ENCODE measurements at places on chromosomes 16 and 17. TPM values are rescaled to one million over a fixed set of nuclear protein-coding genes. Genes with fewer than 3 reads are reported as not detected.

DNASE1L2 gene
- total RNA-seq: 0.28 TPM

RDM1 gene
- not detected for total RNA-seq

DNAI2 gene
- total RNA-seq: not detected

PPL gene
- 7.2 TPM for total RNA-seq

BICDL2 gene
- not detected for total RNA-seq

TBC1D26 gene
- not detected for total RNA-seq

KRT9 gene
- total RNA-seq: not detected

KRTAP9-2 gene
- not detected for total RNA-seq

CCDC92B gene
- total RNA-seq: 0.23 TPM

IGFBP4 gene
- total RNA-seq: 106 TPM

CLEC3A gene
- not detected for total RNA-seq

TLCD3B gene
- 1.9 TPM for total RNA-seq

SCPEP1 gene
- total RNA-seq: 10.3 TPM

POLR3E gene
- 63.8 TPM for total RNA-seq

ADAM11 gene
- total RNA-seq: not detected

KCNH4 gene
- total RNA-seq: 0.11 TPM

PPM1D gene
- total RNA-seq: 8.9 TPM

EVPLL gene
- total RNA-seq: not detected

SLC5A10 gene
- not detected for total RNA-seq

PITPNC1 gene
- 6.5 TPM for total RNA-seq

ACSM5 gene
- 3.1 TPM for total RNA-seq

PAGR1 gene
- 10.7 TPM for total RNA-seq

STH gene
- total RNA-seq: not detected

GEMIN4 gene
- total RNA-seq: 11.2 TPM

EVPL gene
- total RNA-seq: not detected

SPNS1 gene
- 14.4 TPM for total RNA-seq

KRT27 gene
- not detected for total RNA-seq

CES5A gene
- total RNA-seq: not detected

RAB11FIP3 gene
- total RNA-seq: 89.5 TPM

ZNF213 gene
- total RNA-seq: 8.1 TPM

TK1 gene
- 0.68 TPM for total RNA-seq

OTOP2 gene
- not detected for total RNA-seq

NTN3 gene
- total RNA-seq: 0.13 TPM

MYH1 gene
- 166 TPM for total RNA-seq

SPATA22 gene
- total RNA-seq: not detected

DPEP1 gene
- total RNA-seq: not detected

CACNG3 gene
- not detected for total RNA-seq

ITGAD gene
- total RNA-seq: 0.42 TPM

GH2 gene
- not detected for total RNA-seq

CDH1 gene
- not detected for total RNA-seq

SEZ6L2 gene
- total RNA-seq: 0.86 TPM

C1QTNF1 gene
- total RNA-seq: 16.9 TPM

KCNJ16 gene
- not detected for total RNA-seq

CACNA1H gene
- total RNA-seq: 5.9 TPM

DHRS11 gene
- total RNA-seq: 11.8 TPM

ZFPM1 gene
- total RNA-seq: 2.3 TPM

COL1A1 gene
- total RNA-seq: 46.6 TPM

CHP2 gene
- total RNA-seq: not detected

PLA2G10 gene
- not detected for total RNA-seq

C17orf107 gene
- 0.20 TPM for total RNA-seq

EPX gene
- not detected for total RNA-seq

TSNAXIP1 gene
- 0.88 TPM for total RNA-seq

ABCA9 gene
- total RNA-seq: 13.8 TPM

CLEC18C gene
- total RNA-seq: 0.43 TPM
